Left renal cortex interstitium (tissue), 4 donors: ENCODE measurements at places on chromosomes 3 and 15. TPM values are rescaled to one million over a fixed set of nuclear protein-coding genes. Genes with fewer than 3 reads are reported as not detected.

The TEX9 gene
- polyA plus RNA-seq, result 26.6 TPM

The CYP1A1 gene
- not detected for polyA plus RNA-seq

The WWTR1 gene
- polyA plus RNA-seq, result 88.7 TPM

The PRTG gene
- 12.0 TPM for polyA plus RNA-seq

The CCR8 gene
- not detected for polyA plus RNA-seq

The NUDT16 gene
- polyA plus RNA-seq, result 40.9 TPM

DNA sequence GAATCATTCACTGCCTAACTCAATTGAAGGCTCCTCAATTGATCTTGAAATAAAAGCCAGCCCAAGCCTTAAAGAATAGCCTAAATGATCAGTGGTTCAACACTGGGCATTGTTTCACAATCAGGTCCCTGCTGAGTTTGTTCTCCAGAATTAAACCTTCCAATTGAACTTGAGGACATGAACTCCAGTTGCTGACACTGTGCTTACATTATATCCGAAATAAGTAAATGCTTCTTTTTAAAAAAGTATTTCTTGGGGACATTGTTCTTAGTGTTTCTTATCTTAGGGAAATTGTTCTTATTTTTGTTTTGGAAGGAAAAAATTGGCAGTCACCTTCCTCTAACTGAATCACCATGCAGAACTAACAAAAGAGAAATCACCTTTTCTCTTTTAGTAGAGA is 450.2 kb downstream of the RBMS3 start:
- DNase-seq, result no peak

- no peak for DNase-seq
These were observed 820.4 kb upstream of the ALCAM start for GRCh38 chr3:104546301-104546700.

DNA sequence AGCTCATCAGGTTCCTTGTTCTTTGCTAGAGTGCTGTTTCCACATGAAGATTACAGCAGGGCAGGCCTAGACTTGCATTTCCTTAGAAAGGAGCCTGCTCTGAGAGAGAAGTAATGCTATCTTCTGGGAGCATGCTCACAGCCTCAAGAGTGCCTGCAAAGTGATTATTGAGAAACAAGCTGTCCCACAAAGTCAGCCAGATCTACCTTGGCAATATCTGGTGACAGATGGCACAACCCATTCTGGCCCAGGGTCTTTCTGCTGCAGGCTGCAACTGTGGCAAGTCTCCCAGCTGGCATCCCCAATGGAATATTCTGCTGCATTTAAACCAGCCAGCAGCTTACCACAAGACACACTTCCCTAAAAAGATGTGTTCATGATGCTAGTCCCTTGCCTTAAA is 29.3 kb downstream of the MTMR10 start:
- no peak for DNase-seq

GRCh38 chr3:135136361-135137100 is 341.5 kb downstream of the EPHB1 start:
- DNase-seq, result no peak

- no peak for DNase-seq
These were observed 64.5 kb downstream of the CERS3 start for GRCh38 chr15:100464256-100464655.

DNA sequence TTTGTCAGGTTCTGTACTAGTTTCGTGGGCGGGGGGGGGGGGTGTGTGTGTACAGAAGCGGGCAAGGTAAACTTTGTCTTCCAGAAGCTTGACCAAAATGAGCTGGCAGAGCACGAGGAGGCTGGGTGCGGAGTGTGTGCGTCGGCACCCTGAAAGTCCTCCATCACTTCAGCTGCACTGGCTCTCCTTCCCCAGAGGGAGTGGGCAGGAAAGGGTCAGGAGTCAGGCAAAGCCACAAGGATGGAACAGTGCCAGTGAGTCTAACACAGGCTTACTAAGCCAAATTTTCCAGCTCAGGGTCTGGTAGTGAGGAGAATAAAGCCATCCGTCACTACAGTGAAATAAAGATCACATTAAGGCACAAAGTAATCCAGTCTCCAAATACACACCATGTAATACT is 11.9 kb upstream of the SH3GL3 start:
- DNase-seq, result no peak

GRCh38 chr3:100129941-100130340 is 15.6 kb upstream of the FILIP1L start:
- DNase-seq, result no peak

DNA sequence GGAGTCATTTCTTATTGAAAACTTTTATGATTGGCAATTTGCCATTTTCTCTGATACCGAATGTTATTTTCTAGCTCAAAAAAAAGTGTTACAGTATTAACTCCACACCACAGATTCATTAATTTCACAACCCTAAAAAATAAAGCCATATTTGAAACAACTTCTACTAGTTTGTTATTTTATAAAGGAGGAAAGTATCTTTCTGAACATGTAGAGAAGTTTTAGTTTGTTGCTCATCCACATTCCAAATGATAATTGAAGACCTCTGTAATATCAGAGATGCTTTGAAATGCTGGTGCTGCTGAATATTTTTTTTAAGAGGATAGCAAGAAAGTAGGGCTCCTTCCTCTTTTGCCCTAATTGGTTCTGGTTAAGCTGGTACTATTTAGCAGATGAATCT is 1.9 kb downstream of the VGLL3 start:
- DNase-seq, result no peak

DNA sequence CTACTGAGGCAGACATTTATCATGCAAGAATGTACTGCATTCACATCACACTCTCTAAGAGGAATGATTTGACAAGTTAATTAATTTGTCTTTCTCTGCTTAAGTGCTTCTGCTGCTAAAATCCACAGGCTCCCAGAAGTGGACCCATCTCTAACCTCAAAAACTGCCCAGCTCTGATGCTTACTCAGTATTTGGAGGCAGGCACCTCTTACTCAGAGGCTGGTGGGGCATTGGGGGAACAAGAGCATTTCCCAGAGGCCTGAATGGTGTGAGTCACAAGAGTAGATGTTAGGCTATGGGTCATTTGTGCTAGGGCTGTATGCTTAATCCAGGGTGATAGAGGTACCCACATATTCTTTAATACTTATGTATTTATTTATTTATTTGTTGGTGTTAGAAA is 34.4 kb upstream of the HCN4 start:
- DNase-seq, result no peak
